ENCODE measurements at places on chromosomes 7 and 10.

DNA sequence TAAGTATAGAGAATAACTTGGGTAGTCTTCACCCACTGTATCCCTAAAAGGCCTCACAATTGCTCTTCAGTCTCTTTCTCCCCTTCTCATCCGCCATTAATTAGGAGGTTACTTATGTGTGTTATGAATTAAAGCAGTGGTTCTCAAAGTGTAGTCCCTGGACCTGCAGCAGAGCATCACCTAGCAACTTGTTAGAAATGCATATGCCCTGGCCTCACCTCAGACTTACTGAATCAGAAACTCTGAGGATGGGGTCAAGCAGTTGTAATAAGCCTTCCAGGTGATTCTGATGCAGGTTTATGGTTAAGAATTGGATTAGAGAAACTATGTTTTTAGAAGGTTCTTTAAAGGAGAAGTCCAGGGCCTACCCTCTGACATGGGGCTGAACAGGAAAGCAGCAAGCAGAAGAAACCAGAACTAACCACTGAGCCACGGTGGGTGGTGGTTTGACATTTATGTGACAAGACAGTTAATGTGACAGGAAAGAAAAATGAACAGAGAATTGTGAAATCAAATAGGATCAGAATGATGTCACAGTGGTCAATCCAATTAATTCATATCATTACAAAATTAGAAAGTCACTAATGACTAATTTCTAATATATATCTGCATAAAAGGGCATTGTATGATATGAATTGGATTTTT, 37.6 kb downstream of the ENTPD1 start:
- no peak overlapping the region for H3K4me3 ChIP-seq
- no peak overlapping the region for H3K27ac ChIP-seq
- no peaks in the 10 kb centered on the region for H3K27me3 ChIP-seq
- no peaks in the 10 kb centered on the region for H3K36me3 ChIP-seq
- no peak for DNase-seq
- no peaks in the 10 kb centered on the region for H3K4me1 ChIP-seq

DNA sequence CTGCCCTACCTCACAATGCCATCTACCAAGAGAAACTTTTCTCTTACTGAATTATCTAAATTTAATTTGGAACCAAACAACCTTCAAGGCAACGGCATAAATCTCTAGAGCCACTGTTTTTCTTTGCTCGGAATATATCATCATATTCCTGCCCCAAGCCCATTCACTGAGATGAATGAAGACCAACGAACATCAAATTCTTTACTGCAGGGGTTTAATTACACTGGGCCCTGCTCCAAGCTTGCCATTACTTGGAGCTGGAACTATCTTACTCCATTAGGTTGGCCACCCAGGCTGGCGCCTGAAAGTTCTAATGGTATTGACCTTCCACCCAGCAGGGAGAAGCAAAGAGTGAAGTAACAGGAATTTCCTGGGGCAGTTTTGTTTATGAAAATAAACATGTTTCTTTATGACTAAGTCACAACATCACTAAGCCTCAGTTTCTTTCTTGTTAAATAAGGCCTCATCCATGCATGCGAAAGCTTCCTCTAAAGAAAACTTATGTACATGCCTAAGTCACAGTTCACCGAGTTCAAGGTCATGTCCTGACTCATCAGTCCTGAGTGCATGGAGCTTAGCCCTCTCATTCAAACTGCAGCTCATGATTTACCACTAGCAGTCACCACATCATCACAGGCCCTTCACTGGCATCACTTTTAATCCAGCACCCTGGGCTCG, 42.1 kb upstream of the ANAPC16 start:
- H3K27ac ChIP-seq: no peak overlapping the region
- H3K4me3 ChIP-seq: no peak overlapping the region
- DNase-seq: no peak
- H3K27me3 ChIP-seq: no peaks in the 10 kb centered on the region

GRCh38 chr7:2251841-2252771, 10.1 kb downstream of the NUDT1 start:
- DNase-seq: no peak
- no peaks in the 10 kb centered on the region for H3K36me3 ChIP-seq
- no peak overlapping the region for H3K4me3 ChIP-seq
- H3K27ac ChIP-seq: no peak overlapping the region

GRCh38 chr7:15795393-15795792, 108.9 kb upstream of the MEOX2 start:
- no peak overlapping the region for H3K27ac ChIP-seq
- no peaks in the 10 kb centered on the region for H3K27me3 ChIP-seq
- H3K4me1 ChIP-seq: no peaks in the 10 kb centered on the region
- no peak for DNase-seq
- H3K36me3 ChIP-seq: no peaks in the 10 kb centered on the region

GRCh38 chr7:108860615-108861014, 290.9 kb downstream of the DNAJB9 start:
- no peaks in the 10 kb centered on the region for H3K27me3 ChIP-seq
- DNase-seq: no peak
- no peak overlapping the region for H3K4me3 ChIP-seq
- H3K4me1 ChIP-seq: no peaks in the 10 kb centered on the region

- no peak overlapping the region for H3K27ac ChIP-seq
- H3K4me3 ChIP-seq: no peak overlapping the region
- H3K4me1 ChIP-seq: no peaks in the 10 kb centered on the region
- no peaks in the 10 kb centered on the region for H3K36me3 ChIP-seq
- DNase-seq: no peak
These were observed 52.0 kb upstream of the NPTX2 start for GRCh38 chr7:98565103-98565502.

GRCh38 chr10:61987951-61988379, 86.5 kb downstream of the ARID5B start:
- H3K36me3 ChIP-seq: no peaks in the 10 kb centered on the region

DNA sequence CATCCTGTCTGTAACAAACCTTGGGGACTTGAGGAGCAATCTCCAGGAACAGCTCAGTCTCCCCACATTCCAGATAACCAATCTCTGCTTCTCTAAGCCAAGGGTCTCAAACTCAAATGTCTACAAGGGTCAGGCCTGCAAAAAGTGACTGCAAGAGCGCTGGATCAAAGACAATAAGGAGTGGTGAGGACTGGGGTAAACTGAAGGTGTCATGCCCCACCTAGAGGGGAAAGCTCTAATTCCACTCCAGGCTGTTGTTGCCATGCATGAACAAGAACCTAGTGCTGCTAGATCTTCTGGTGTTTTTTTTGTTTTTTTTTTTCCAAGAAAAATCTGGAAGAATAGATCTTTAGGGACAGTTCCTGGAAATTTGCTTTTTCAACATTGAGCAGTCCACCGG, 117.9 kb upstream of the MACROH2A2 start:
- no peak for DNase-seq
- H3K36me3 ChIP-seq: no peaks in the 10 kb centered on the region
- H3K27me3 ChIP-seq: no peaks in the 10 kb centered on the region
- no peak overlapping the region for H3K4me3 ChIP-seq
- H3K27ac ChIP-seq: no peak overlapping the region

GRCh38 chr7:114487174-114487573, 72.6 kb downstream of the FOXP2 start:
- DNase-seq: no peak
- H3K4me3 ChIP-seq: no peak overlapping the region
- no peaks in the 10 kb centered on the region for H3K27me3 ChIP-seq

DNA sequence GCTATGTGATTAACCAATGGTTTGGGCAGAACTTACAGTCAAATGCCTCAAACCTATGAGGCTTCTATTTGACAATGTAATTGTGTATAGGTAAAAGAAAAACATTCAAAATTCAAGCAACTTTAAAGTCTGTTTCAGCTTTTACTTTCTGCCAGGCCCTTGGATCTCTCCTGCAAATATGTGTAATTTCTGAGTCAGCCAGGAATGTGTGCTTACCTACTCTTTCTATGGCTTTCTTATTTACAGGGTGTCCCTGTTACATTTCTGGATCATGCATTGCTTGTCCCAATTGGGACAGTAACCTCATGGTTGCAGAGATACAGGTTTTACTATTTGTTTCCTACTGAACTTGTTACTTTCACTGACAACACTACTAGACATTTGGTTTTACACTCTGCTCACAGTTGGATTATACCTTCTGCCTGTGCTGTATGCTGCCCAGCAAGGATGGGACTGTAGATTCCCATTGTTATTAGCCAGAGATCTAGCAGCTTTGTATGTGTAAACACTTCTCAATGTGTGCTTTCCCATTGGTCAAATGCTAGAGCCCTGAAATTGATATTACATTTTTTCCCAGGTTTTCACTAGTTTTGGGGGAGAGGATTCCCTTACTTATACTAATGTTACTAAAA, 355.3 kb downstream of the ARL4A start:
- no peaks in the 10 kb centered on the region for H3K27me3 ChIP-seq
- no peak for DNase-seq
- no peak overlapping the region for H3K4me3 ChIP-seq

DNA sequence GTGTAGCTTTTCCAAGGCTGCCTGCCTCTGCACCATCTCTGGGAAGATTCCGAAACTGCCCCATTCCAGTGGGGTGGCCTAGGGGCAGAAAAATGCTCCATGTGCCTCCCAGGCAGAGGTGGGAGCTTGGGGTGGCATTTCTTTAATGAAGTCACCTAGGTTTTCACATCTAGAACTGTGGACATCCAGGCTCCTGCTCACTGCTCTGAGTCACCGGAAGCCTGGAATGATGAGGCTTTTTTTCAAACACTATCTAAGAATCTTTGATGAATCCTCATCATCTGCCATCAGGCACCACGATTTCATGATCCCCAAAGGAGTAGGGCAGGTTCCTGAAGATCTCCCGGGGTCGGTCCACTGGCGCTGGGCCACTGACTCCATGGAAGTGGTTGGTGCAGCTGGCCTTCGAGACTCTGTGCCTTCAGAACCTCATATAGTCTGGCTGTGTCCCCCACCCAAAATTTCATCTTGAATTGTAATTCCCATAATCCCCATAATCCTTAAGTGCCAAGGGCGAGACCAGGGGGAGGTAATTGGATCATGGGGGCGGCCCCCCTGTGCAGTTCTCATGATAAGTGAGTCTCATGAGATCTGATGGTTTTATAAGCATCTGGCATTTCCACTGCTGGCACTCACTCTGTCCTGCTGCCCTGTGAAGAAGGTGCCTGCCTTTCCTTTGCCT, 37.1 kb downstream of the MTURN start:
- H3K27ac ChIP-seq: no peak overlapping the region
- DNase-seq: no peak
- H3K36me3 ChIP-seq: no peaks in the 10 kb centered on the region
- no peak overlapping the region for H3K4me3 ChIP-seq

DNA sequence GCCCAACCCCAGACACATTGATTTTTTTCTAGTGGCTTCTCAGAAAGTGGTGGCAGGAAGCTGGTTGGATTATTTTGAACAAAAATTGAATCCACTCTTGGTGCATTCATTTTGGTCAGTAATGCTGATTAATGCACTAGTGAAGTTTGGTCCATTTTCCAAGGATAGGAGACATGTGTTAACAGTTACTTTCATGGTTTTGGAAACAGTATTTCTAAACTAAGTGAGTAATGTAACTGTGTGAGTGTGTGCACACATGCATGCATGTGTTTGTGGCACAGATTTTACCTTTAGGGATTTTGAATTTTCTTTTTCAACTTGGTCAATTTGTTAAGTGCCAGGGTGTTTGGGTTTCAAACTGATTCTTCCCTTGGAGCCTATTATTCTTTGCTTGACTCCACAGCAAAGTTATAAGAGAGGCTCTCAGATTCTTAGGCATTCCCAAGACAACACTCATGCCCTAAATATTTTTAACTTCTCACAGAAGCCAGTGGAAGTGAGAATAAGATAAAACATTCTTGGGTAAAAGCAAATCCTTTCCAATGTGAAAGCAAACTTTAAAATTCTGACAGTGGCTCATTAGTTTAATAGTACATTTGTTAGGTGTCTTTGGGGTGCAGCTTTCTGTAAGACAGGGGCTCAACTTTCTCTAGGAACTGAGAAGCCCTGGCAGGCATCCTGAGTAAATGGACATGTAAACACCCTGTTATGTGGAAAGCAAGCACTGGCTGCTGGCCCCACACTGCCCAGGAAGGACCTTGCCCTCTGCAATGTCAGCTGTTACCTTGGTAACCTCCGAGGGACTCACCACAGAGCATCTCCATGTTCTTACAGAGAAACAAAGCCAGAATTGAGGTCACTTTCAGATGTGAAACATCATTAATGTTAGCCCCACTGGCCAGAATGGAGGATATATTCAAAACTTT, 68.4 kb downstream of the ASAH2B start:
- no peak overlapping the region for H3K4me3 ChIP-seq
- no peaks in the 10 kb centered on the region for H3K36me3 ChIP-seq
- no peaks in the 10 kb centered on the region for H3K4me1 ChIP-seq

- H3K27me3 ChIP-seq: no peaks in the 10 kb centered on the region
- H3K4me1 ChIP-seq: peaks cover 16% of the 10 kb centered on the region
- H3K4me3 ChIP-seq: peak overlapping the region; percentile 10
- no peak for DNase-seq
These were observed 2.8 kb upstream of the AHCYL2 start for GRCh38 chr7:129222064-129222463.

GRCh38 chr7:17774716-17775288, 165.5 kb downstream of the SNX13 start:
- no peaks in the 10 kb centered on the region for H3K27me3 ChIP-seq
- H3K27ac ChIP-seq: no peak overlapping the region
- DNase-seq: no peak
- H3K4me1 ChIP-seq: no peaks in the 10 kb centered on the region
- no peak overlapping the region for H3K4me3 ChIP-seq

GRCh38 chr7:100759357-100760171, 26.2 kb downstream of the ZAN start:
- no peaks in the 10 kb centered on the region for H3K27me3 ChIP-seq
- H3K4me1 ChIP-seq: no peaks in the 10 kb centered on the region
- no peaks in the 10 kb centered on the region for H3K36me3 ChIP-seq
- no peak overlapping the region for H3K4me3 ChIP-seq
- no peak overlapping the region for H3K27ac ChIP-seq
- DNase-seq: no peak

DNA sequence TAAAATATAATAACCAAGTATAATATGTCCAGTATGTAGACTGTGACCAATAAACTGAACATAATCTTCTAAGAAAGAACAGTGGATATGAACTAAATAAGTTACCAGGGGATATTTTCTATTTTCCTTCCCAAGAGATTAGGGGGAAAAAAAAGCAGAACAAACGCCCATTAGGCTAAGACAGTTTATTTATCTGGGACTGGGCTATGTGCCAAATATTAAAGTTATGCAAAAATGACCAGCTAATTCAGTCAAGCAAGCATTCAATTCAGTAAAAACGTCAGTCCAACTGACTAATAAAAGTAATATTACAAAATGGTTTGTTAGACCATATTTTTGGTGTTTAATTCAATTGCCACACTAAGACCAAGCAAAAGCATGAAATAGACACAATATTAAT, 122.2 kb downstream of the TSPAN12 start:
- H3K4me1 ChIP-seq: no peaks in the 10 kb centered on the region
- H3K27me3 ChIP-seq: no peaks in the 10 kb centered on the region

Measured in naive thymus-derived CD4-positive, alpha-beta T cell (primary cell).